ENCODE measurements at places on chromosomes 7 and 10.

DNA sequence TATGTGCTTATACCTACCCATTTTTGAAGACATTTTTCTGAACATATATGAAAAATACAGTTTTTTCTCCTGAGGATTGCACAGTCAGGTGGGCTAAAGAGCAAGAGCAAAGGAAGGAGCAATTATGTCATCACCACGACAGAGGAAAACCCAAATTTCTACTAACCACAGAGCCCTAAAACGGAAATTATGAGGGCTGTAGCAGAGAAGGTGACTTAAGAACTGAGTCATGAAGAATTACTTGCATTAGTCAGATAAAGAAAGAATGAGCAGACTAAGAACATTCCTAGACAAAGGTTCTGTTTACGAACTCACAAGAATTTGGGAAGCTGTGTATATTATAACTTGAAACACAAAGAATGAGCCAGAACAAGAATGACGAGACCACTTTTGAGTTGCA lies 974.4 kb downstream of the NXPH1 start:
- no peak for DNase-seq

GRCh38 chr7:88132725-88133124 lies 87.1 kb downstream of the SRI start:
- DNase-seq = no peak

GRCh38 chr10:72010234-72010973 lies 46.2 kb downstream of the CHST3 start:
- no peak for DNase-seq

- DNase-seq = peak; percentile 50
Observed at GRCh38 chr7:44735403-44736165, 13.1 kb upstream of the ZMIZ2 start.

- DNase-seq = no peak
Observed at GRCh38 chr7:4233146-4233545, 448.9 kb upstream of the FOXK1 start.

DNA sequence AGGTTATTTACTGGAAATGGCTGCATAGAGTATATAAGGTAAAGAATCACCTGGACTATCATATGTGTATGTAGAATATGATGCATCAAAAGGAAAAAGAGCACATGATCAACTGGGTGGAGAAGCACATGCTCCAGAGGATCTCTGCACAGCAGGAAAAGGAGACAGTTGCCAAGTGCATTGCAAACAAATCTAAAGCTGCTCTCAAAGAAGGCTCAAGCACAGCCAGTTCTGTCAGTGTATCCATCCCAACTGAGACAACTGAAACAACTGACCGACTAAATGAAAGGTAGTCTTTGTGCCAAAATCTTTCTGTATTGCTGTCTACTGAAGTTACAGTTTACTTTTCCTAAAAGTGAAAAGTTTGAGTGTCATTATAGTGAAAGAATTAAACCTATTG lies 83.2 kb upstream of the SGCE start:
- no peak for DNase-seq

- no peak for DNase-seq
Observed at GRCh38 chr10:51786016-51786683, 86.8 kb upstream of the CSTF2T start.

DNA sequence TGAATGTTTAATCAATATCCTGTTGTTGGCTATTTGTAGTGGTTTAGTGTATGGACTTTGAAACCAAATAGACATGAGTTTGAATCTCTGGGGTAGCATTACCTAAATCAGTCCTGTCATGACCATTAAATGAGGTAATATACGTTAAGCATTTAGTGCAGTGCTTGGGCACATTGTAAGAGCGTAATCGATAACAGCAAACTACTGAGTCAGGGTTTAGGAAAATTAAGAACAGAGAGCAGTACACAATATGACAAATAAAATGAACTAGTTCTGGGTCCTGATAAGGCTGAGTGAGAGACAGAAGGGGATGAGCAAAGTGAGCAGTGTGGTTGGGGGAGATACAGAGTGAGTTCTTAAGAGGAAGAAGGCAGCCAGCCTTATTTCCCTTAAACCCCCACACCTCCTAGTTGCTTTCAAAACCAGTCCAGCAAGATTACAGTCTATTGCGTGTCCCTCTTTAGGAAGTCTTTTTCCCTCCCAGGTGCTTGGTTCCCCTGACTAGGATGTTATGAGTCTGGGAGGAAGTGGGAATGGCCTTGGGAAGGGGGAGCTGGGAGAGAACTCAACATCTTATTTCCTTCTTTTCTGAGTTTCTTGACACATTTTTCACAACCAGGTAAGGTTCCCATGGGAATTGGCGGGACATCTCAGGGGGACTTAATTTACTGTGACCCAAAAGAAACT lies 171.0 kb downstream of the SND1 start:
- no peak for DNase-seq

DNA sequence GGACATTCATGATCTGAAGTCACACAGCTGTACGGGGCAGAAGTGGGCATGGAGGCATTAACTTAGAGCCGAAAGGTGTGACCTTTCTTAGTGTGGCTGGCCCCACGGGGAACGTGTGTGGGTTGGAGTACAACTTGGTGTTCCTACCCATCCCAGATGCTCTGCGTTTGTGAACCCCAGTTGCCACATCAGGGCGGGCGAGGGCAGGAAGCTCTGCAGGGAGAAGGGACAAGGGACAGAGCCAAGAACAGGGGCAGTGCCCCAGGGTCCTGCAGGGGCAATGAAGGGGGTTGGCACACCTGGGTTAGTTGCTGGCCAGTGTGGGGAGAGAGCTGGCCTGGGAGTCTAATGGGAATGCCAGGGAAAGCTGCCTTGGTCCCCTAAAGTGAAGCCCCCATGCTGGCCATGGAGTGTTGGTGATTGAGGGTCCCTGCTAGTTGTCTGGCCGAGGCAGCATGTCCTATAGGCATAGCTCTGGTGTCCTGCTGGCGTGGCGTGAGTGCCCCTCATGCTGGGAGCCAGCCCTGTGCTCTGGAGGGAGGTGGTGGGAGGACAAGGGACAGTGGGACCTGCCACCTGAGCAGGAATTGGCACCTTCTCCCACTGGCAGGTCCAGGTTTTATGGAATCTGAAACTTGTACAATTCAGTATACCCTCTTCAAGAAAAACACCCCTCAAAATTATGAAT lies 18.9 kb downstream of the HTRA1 start:
- DNase-seq = no peak

- no peak for DNase-seq
Observed at GRCh38 chr10:113282564-113282963, 270.3 kb upstream of the HABP2 start.

- DNase-seq = no peak
Observed at GRCh38 chr7:92872701-92873100, 36.3 kb upstream of the CDK6 start.

GRCh38 chr10:89975771-89976170 lies 274.4 kb downstream of the KIF20B start:
- DNase-seq = no peak

DNA sequence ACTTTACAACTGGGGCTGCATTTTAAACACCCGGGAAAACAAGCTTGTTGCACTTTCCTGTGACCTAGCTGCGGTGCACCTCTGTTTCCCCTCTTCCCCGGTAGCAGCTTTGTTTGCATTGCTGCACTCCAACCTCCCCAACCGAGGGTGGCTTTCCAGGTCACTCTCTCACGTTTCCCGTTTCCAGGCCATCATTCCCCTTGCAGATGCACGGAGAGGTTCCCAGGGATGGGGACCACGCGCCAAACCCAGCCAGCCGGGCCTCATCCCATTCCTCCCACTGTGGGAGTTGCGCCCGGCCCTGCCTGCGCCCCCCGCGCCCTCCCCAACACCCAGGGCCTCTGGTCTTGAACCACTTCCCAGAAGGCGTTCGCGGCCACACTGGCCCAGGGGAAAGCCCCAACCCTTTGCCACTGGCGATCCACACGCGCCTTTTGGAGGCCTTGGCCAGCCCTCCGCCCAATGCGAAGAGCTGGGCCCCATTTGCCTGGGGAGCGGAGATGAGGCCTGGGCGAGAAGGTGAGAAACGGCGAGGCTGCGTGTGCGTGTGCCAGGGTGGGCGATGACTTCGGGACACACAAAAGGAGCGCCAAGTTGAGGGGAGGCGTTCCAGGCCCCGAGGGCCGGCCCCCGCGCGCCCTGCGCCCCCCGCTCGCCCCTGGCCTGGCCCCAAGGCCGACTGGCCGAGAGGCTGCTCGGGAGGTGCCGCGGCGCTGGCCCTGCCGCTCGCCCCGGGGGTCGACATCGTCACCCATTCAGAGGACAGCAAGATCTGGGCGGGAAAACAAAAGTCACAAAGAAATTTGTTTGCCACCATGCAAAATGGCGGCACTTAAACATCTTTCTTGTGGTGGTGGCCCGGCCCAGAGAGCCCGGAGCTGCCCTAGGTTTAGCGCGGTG lies 15.9 kb downstream of the SKIDA1 start:
- no peak for DNase-seq

- no peak for DNase-seq
Observed at GRCh38 chr10:91493313-91493712, 83.2 kb downstream of the HECTD2 start.

DNA sequence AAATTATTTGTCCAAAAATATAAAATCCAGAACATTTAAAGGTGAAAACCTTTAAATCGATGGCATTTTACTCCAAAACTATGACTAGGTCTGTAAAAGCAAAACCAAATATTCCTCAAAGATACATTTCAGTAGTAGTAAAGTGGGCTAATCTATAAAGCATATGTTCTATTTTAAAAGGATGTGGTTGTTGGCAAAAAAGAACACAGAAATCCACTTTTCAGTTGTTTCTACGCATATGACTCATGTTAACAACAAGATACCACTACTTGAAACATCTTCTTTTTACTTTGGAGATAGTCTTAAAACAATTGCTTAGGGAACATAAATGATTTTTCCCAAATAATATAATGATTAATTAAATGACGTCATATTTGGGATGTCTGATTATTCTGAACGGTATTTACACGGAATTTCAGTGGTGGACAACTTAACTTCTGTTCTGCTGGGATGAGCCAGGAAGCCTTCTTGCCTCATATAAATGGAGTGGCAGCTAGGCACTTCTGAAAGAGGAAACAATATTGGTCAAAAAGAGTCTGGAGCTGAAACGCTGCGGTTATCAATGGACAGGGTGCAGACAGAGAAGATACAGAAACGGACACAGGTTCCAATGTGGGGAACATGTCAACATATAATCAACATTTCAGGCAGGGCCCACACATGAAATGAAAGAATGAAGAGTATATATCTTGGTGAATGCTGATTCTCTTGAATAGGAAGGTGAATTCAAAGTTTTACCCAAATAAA lies 78.5 kb downstream of the ETV1 start:
- no peak for DNase-seq

DNA sequence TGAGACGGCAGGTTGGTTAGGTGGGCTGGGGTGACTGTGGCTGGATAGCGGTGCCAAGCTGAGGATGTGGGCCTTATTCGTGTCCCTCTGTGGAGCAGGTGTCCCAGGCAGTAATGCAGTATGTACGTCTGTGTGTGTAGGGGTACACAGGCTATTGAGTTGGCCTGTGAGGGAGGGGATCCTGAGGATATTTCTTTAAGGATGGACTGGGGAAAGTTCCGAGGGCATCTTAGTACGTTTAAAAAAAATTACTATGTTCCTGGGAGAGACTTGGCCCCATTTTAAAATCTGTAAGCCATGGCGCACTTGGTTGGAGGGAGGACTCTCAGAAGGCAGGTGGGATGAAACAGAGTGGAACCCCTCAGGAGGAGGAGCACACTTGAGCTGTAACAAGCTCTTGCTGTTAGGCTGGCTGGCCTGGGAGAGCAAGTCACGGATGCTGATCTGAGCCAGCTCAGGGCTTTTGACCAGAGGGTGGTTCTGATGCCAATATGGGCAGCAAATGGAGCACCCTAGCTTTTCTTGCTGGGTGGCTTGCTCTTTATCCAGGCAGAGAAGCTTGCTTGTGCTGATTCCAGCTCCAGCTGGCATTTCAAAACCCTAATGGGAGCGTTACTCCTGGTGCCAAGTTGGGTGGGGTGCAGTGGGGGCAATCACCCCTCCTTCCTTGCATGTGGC lies 765 bp downstream of the WBP1L start:
- DNase-seq = no peak

- DNase-seq = no peak
Observed at GRCh38 chr10:3400348-3400747, 227.8 kb upstream of the PITRM1 start.

DNA sequence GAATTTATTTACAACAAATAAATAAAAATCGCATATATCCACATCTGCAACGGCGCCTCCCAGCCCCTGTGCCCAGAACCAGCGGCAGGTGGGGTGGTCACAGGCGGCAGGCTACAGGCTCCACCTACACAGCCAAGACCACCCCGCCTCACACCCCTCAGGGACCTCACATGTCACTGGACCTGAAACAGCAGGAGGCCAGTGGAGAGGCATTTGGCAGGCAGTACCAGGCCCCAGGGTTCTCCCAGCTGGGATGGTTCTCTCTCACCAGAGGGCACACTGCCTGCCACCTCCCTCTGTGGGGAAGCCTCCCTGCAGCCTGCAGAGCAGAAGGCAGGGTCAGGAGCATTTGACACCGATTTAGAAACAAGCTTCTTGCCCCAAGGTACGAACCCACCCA lies 81.5 kb downstream of the MAD1L1 start:
- DNase-seq = no peak

GRCh38 chr10:27134371-27134770 lies 19.8 kb downstream of the YME1L1 start:
- no peak for DNase-seq

DNA sequence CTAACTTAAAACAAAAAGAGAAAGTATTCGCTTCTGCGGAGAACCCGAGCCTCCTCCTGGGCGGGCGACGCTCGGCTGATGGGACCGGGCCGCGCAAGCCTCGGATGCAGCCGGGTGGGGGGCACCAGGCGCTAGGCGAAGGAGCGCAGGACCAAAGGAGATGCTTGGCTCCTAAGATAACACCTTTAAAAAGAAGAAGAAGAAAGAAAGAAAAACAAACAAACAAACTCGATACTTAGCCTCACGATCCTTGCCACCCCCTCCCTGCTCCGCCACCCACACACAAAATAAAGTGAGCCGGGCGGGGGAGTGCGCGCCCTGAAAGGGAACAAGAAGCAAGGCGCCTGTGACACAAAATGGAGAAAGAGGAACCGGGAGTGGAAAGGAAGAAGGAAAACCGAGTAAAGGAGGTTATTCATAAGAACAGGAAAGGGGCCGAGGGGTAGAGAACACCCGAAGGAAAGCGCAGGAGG lies 34.0 kb upstream of the EBLN1 start:
- peak; percentile 62 for DNase-seq

DNA sequence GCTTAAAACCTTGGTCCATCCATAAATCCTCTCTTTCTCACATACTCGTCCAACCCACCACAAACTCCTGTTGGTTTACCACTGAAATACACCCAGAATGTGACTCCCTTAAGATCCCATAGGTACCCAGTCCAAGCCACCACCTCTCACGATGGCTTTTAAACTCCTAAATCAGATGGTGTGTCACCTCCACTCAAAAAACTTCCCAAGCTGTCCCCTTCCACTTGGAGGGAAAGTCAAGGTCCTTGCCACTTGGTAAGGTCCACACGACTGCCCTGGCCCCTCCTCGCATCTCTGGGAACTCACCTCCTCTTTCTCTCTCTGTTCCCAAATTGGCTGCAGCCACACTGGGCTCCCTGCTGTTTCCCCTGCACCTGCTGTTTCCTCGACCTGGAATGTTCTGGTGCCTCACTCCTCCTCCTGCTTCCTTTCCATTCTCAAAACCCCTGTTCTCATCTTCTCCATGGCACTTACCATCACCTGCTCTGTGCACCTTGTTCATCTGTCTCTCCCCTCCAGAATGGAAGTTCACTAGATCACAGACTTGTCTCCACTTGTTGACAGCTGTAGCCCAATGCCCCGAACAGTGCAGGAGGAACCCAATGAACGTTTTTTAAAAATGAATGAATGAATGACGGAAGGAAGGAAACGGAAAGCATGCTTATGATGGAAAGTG lies 23.0 kb downstream of the ZFAND2A start:
- DNase-seq = no peak
